ENCODE measurements at places on chromosomes 2 and 18.

- DNase-seq, result peak; percentile 29
Measured at GRCh38 chr2:171583566-171583965, 61.3 kb downstream of the CYBRD1 start.

DNA sequence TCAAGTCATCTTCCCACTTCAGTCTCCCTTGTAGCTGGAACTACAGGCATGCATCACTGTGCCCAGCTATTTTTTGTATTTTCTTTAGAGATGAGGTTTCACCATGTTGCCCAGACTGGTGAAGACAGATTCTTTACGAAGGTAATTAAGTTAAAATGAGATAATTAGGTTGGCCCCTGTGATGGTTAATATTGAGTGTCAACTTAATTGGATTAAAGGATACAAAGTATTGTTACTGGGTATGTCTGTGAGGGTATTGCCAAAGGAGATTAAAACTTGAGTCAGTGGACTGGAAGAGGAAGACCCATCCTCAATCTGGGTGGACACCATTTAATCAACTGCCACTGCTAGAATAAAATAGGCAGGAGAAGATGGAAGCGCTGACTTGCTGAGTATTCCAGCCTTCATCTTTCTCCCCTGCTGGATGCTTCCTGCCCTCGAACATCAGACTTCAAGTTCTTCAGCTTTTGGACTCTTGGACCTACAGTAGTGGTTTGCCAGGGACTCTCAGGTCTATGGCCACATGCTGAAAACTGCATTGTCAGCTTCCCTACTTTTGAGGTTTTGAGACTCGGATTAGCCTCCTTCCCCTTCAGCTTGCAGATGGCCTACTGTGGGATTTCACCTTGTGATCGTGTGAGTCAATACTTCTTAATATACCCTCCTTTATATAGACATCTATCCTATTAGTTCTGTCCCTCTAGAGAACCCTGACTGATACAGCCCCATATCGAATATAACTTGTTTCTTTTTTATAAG is 269.1 kb downstream of the TMX3 start:
- DNase-seq, result no peak

- peak; percentile 21 for DNase-seq
Measured at GRCh38 chr2:224069172-224069571, 30.1 kb upstream of the SERPINE2 start.

DNA sequence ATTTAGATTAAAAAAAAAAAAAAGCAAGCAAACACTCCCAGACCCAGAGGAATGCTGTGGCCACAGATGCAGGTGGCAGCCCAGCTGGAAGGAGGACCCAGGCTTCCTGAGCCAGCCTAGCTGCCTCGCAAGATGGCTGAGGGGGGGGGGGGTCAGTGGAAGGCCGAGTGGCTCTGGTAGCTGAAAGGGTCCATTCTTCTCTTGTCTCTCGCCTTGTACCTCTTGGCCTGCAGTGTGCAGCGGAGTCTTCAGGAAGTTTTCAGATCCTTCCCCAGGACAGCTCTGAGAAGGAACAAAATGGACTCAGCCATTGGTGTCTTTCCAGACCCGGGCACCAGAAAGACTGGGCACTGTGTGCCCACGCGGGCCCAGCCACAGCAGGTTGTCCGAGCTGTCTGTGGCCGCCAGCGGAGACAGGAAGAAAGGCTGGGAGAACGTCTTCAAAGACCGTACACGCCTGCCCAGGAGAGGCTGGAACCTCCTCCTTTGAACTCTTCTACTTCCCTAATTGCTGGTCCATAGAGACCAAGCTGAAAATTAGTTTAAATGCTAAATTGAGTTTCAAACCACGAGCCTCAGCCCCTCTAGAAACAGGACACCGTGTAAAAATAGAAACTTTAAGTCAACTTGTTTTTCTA is 21.3 kb downstream of the APCDD1 start:
- no peak for DNase-seq

DNA sequence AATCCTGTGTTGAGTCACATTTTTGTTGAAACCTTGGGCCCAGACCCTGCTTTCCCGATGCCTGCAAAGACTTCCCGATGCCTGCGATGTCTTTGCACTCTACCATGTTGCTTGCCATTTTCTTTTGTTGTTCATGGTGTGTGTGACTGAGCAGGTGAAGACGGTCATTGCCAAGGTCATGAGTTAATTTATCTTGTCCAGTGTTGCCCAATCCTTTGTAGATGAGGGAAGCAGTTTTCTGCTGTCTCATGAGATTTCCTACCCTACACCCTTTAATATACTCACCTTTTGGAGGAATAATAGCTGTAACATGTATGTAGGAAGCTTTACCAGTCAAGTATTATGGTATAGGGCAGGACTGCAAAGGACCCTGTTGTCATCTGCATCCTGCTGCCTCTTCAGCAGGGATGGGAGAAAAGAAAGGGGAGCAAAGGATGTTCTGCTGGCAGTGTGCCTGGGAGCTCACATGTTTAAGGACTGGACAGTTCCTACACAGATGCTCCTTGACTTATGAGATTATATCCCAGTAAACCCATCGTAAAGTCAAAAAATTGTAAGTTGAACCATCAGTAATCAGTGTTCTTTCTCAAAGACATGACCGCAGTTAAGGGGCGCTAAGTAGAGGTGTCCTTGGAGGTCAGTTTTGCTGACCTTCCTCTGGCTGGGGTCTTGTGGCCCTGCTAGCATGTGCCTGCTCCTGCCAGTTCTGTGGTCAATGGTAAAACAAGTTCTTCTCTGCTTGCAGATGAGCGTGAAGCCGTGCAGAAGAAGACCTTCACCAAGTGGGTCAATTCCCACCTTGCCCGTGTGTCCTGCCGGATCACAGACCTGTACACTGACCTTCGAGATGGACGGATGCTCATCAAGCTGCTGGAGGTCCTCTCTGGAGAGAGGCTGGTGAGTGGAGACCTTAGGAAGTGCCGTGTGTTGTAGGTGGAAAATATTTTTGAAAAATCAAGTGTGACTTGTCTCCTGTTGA is 124.8 kb upstream of the EML6 start:
- DNase-seq, result no peak

GRCh38 chr2:669323-669722 is 7.9 kb downstream of the TMEM18 start:
- DNase-seq, result no peak

DNA sequence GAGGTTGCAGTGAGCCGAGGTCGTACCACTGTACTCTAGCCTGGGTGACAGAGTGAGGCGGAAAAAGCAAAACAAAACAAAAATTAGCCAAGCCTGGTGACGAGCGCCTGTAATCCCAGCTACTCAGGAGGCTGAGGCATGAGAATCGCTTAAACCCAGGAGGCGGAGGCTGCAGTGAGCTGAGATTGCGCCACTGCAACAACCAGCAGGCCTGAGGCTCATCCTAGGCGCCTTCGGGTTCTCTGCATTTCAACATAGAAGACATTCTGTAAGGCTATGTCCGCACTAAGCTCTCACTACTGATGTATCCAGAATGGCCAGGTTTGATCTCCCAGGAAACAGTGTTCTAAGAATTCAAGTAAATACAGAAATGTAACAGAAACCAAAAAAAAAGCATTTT is 23.5 kb downstream of the PTPN2 start:
- no peak for DNase-seq

GRCh38 chr2:230634146-230634545 is 78.5 kb upstream of the CAB39 start:
- DNase-seq, result no peak

DNA sequence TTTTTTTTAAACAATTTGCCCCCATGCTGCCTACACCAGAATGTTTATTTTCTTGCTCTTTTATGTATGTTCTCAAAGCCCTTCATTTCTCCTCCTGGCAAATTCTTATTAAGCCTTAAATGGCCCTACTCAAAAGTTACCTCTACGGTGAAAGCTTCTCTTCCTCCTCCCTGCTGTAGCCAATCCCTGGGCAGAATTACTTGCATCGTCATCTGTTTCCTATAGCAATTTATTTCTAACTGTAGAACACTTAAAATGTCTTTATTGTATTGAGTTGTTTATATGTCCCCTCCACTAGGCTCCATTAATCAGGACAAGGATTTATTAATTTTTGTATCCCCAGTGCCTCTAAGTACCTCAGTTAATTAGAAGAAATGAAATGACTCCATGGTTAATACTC is 2.5 kb upstream of the RAD51AP2 start:
- DNase-seq, result no peak

GRCh38 chr2:26412091-26412673 is 10.5 kb downstream of the DRC1 start:
- no peak for DNase-seq

DNA sequence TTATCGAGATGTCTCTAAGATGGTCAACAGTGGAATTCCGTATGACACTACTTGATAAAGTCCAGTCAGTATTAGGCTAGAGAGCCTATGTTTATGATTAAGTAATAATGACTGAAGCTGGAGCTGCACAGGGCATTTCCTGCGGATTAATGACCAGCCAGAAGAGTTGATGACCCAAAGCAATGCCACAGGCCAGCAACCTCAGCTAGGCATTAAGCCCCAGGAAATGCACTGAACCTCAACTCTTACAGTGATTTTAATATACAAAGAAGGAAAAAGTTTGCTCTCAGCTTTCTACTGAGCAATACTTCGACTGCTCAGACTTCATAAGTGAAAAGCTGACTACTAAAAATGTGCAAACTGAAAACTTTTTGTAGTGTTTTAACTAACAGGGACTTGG is 3.9 kb downstream of the KCTD1 start:
- DNase-seq, result no peak

DNA sequence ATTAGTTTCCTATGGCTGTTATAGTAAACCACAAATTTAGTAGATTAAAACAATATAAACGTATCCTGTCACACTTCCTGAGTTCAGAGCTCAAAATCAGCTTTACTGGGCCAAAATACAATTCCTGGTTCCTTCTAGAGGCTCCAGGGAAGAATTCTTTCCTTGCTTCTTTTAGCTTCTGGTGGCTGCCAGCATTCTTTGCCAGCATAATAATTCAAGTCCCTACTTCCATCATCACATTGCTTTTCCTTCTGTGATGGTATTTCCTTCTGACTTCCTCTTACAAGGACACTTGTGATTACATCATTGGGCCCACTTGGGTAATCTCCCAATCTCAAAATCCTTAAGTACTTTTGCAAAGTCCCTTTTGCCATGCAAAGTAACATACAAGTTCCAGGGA is 40.6 kb downstream of the MOB4 start:
- no peak for DNase-seq

GRCh38 chr2:104140361-104140760 is 713.6 kb upstream of the POU3F3 start:
- DNase-seq, result no peak

- no peak for DNase-seq
Measured at GRCh38 chr18:13276530-13277520, 58.3 kb downstream of the LDLRAD4 start.

GRCh38 chr2:62319070-62319469 is 123.2 kb downstream of the B3GNT2 start:
- no peak for DNase-seq

DNA sequence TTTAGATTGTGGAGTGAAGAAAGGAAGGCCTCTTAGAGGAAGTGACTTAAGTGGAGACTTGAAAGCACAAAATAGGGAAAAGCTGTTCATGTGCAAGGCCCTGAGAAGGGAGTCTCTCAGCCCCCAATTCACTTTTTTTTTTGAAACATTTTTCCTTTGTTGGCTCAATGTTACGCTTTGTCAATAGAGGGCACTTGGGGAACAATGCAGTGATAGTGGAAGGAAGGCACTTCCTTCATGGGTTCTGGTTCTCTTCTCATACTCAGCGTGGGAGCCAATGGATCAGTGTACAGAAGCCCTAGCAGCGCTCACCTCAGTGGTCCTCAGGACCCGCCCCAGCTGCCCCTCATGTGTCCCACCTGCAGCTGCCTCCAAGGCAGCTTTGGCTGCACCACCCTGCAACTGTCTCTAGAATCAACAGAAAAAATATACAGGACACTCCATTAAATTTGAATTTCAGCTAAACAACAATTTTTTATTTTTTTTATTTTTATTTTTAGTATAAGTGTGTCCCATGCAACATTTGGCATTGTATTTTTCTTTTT is 8.6 kb upstream of the C2orf42 start:
- no peak for DNase-seq

- no peak for DNase-seq
Measured at GRCh38 chr18:69031571-69031970, 233.7 kb downstream of the CCDC102B start.

GRCh38 chr2:152395572-152395971 is 60.6 kb downstream of the FMNL2 start:
- DNase-seq, result no peak

DNA sequence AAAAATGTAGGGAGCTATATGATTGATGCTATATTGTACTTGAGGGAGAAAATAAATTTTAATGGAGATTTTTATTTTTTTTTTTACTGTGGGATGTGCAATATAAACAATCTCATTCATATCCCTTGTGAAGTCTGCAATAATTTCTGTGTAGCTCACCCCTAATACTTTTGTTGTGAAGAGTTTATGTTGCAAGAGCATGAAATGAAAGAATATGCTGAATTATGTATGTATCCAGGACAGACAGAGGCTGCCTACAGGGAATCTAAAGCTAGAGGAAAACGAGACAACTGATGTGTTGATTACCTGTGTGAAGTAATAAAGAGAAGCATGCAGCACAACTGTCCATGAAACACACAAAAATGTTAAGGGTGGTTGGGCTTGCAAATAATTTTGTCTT is 643.3 kb downstream of the DCDC2C start:
- DNase-seq, result no peak

GRCh38 chr2:163877316-163877715 is 141.5 kb upstream of the FIGN start:
- no peak for DNase-seq

GRCh38 chr2:237556773-237557632 is 9.4 kb upstream of the PRLH start:
- no peak for DNase-seq

- no peak for DNase-seq
Measured at GRCh38 chr2:206784559-206785353, 19.4 kb downstream of the FASTKD2 start.

DNA sequence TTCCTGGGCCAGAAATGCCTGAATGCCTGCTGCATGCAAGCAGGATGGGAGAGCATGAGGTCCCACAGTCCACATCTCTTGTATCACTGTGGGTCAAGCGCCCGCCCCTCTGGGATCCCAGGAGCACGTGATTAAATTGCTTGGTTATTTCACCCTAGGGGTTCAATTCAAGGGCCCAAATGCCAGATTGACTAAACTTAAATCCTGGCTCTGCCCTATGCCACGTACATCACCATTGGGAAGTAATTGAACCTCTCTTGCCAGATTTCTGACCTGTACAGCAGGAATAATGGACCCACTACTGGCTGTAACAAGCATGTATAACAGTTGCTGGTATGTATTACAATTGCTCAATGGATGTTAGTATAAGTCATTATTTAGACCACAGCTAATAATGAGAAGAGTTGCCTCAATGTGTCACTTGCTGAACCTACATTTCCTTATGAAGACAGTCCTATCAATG is 19.9 kb downstream of the FHL2 start:
- no peak for DNase-seq

- no peak for DNase-seq
Measured at GRCh38 chr2:16760426-16760825, 94.8 kb upstream of the CYRIA start.

- DNase-seq, result peak; percentile 59
Measured at GRCh38 chr2:12714391-12715221, 2.1 kb upstream of the TRIB2 start.

DNA sequence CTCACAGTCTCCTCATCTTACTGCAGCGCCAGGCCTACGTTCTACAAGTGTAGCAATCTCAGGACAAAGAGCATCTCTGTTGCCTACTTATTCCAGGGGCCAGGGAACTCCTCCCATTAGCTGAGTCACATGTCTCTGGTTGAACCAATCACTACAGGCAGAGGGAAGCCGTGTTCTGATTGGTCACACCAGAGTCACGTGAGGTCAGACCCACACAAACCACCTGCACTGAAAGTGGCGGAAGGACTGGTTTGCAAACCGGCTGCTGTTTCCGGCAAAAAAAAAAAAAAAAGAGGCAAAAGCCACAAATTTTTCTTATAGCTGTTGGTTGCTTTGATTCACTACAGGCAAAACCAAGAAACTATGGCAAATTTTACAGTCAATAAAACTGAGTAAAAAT is 21.9 kb upstream of the USP14 start:
- DNase-seq, result no peak
